ENCODE measurements at places on chromosomes 2 and 18. TPM values are rescaled to one million over a fixed set of nuclear protein-coding genes. Genes with fewer than 3 reads are reported as not detected.

FBLN7 gene
- not detected for total RNA-seq

WNT6 gene
- 2.1 TPM for total RNA-seq

DNA sequence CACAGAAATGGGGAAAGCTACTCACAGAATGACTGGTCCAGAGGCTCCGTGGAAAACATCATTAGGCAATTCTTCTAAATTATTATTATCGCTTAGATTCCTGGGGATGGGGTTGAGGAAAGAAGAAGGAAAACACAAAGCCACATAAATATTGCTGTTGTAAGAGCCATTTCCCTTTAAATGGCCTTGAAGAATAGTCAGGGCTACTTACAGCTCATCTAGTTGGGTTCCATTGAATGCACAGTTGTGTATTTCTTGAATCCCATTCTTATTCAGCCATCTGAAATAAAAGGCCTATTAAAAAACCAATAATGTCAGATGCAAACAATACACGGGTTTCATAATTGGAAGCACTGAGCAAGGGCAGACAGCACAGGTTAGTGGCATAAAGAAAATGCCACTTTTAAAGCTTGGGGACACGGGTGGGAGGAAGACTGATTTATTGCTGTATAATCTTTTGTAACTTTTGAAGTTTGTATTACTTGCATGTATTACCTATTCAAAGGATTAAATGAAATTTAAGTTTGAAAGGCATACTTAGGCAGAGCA lies 171.4 kb downstream of the FSHR start:
- no peak for DNase-seq

DNA sequence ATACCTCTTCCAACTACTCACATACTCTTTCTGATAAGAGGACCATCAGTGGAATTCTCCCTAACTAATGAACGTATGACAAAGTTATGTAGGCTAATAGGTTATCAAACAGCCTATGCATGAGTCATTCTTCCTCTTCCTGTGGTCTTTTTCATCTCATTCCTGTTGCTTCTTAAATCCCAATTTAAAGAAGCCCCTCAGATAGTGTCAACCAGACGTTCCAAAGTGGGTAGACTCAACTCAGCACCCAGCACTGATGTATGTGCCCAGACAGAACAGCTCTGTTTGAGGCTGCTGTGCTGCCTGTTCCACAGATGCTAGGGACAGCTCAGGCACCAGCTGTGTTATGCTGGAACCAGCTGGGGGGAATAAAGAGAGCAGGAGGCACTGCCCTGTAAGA lies 52.6 kb downstream of the CXCR4 start:
- DNase-seq, result no peak

- no peak for DNase-seq
These were observed 26.5 kb upstream of the PIK3C3 start for GRCh38 chr18:41928581-41928980.

DNA sequence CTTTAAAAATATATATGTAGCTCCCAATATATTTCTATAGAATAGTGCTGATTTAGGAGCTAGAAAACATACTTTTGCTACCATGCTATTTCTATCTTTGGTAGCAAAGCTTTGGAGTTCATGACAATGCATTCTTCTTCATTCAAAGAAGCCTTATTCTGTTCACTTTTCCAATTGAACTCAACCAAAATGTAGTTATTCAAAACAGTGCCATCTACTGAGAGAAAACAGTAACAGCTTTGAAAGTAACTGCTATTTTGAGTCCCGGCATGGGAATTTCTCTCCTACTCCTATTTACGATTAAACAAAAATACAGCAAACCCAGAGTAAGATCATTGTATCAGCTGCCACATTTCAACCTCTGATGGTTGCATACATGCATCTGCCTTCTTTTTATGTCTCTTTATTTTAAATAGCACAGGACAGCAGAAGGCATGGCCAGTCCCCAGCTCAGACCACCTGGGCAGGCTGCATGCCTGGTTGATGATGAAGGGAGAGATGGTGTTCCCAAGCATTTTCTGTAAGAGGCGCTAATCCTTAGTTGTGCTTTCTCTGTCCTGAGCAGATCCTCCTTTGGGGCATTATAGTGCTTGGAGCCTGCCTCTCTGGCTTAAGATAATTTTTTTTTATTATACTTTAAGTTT lies 69.7 kb upstream of the SULT1C3 start:
- DNase-seq, result peak; percentile 15

DNA sequence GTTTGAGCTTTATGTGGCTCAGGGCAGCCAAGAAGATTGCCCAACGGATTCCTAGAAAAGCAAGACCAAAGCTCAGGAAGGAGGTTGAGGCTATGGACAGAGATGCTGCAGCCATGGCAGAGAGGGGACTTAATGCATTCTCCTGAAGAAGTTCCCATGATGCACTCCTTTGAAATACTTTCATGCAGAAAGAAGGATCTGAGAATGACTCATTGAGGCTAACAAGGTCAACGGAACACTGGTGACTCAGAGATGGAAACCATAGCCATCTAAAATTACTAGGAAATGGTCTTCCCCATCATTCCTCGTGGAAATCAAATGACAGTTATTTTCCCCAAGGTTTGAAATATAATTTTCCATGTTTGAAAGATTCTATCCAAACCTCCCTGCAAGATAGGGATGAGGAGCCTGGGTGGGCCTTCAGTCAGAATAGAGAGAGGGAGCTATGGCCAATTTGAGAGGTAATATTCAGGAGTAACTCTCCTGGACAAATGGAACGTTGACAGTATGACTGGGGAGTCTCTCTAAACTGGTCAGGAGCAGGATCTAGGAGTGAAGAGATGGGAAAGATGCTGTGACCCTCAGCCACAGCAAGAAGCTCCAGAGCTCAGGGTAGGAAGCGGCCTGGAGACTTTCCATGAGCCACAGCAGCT lies 63.0 kb downstream of the REEP1 start:
- DNase-seq, result peak; percentile 75
